ENCODE measurements at places on chromosomes 12 and 14.

- no peak for DNase-seq
Observed at GRCh38 chr12:56034586-56035332, 7.0 kb upstream of the RPS26 start.

GRCh38 chr12:9957834-9958233, 13.4 kb upstream of the CLEC12A start:
- DNase-seq: no peak

- DNase-seq: peak; percentile 89
Observed at GRCh38 chr14:74712499-74713394, at the start of the genes AREL1 and FCF1. AREL1 (minus strand) TSS chr14:74713080; CDS start chr14:74685615, 27,465 bp downstream. FCF1 (plus strand) TSS chr14:74713144; CDS start chr14:74713198, 54 bp downstream.

GRCh38 chr14:75010472-75011093, 7.9 kb downstream of the EIF2B2 start:
- no peak for DNase-seq

GRCh38 chr12:116691636-116692035, 46.2 kb downstream of the SPRING1 start:
- DNase-seq: no peak

DNA sequence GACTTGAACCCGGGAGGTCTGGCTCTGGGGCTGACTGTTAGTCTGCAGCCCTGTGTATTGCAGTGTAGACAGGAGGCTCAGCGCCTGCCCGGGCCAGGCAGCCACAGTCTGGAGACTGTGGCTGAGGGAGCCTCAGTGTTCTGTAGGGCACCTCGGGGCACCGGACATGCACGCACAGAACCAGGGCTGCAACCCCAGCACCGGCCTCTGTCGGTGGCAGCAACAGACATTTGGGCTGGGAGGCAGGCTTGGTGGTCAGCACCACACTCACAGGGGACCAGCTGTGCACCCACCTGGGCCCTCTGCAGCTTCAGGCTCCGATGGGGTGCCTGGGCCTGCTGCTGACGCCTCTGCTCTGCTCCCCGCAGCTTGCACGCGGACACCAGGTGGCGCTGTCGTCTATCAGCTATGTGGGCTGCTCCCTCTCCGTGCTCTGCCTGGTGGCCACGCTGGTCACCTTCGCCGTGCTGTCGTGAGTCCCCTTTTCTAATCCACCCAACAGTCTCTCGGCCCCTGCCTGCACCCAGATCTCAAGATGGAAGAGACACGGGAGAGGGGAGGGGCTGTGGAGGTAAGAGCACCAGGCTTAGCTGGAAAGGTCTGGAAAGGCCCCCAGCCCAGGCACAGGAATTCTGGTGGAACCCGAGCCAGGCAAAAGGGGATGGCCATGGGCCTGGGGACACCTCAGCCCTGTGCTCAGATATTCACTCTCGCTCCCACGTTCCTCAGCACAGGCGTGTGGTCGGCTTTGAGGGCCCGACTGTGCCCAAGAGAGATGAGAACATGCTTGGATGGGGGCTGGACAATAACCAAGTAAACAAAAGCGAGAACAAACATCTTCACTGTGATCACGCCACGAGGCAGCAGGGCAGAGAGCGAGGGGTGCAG, 151.0 kb downstream of the ADGRD1 start:
- DNase-seq: peak; percentile 37

DNA sequence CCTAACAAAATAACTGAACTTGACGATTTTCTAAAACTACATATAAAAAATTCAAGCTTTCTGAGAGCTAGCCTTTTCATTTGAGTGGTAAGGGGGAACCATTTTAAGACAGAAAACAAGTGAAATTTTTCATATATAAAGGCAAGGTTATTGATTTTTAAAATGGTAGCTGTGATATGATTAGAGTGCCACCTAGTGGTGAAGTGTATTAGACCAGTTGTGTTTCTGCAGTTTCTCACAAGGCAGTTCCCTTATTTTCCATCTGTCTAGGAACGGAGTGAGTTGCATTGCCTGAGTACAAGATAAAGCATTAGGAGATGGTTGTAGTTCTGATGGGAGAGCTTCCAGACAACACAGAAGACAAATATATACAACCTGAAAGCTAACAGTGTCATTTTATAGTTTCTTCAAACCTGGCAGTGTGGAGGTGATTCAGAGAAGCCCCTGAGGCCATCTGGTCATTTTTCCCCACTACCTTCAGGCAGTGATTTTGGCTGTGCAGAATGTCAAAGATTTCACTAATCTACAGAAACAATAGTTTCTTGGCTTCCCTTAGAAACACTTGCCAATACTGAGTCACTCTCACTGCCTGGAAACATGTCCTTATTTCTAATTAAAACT, 180.8 kb downstream of the C12orf50 start:
- peak; percentile 39 for DNase-seq

GRCh38 chr12:112029301-112029700, 16.1 kb downstream of the ERP29 start:
- DNase-seq: no peak

DNA sequence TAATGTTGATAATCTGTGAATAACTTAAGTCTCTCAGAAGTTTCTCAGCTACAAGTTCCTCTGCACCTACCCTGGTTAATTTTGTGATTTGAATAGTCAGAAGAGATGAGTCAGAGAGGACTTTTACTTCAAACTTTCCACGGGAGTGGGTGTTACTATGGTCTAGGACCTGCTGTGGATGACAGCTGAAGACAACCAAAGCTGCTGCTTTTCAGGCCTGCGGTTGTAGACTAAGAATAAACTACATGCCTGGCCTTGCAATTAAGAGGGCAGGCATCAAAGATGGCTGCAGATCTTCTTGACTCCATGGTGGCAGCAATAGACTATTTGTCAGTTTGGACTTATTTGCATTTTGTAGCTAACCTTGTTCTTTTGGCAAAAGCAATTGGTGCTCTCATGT, 227.1 kb upstream of the KRR1 start:
- DNase-seq: no peak

DNA sequence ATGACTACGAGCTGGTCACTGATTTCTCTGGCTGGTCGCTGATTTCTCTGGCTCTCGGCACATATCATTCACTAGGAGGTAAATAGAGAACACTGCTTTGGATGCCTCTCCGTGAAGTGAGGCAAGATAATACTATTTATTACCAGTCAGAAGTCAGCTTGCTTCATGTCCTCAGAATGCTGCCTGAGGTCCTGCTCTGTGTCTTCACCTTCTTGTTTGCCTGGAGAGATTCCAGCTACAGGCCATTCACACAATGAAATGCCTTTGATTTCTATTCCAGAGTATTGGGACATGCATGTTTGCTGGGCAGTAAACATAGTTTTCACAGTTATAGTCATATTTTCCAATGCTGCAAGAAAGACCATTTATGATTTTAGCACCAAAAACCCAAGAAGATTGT, 106.7 kb downstream of the AEBP2 start:
- no peak for DNase-seq

DNA sequence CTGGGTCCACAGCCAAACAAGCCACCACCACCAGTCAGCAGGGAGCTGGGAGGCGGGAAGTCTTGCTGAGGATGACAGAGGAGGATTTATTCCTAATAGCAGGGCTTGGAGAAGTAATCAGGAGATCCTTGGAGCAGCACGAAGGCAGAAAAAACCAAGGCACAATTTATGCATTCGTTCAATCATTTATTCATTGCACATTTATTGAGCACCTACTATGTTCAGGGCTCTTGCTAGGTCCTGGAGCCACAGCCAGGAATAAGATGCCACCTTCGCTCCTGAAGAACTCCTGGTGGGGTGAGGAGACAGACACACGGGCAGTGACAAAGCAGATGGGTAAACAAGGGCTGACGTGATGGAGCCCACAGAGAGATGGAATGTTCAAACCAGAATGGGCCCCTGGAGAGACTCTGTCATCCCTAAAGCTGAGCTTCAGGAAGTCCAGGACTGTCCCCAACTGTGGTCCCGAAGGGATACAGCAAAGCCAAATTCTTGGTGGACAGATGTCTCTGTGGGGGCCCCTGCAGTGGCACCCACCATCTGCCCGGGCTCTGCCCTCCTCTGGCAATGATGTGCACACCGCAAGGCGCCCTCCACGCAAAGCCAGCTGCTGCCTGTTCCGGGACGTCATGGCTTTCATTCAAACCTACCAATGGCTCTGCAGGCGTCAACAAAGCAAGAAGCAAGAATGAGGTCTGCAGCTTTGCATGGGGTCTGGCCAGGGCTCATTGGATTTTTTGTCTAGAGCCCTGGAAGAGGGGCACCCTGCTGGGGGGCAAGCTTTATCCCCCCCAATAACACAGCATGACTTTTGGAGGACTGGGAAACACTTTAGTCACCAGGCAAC, 3.0 kb upstream of the TESC start:
- DNase-seq: no peak

DNA sequence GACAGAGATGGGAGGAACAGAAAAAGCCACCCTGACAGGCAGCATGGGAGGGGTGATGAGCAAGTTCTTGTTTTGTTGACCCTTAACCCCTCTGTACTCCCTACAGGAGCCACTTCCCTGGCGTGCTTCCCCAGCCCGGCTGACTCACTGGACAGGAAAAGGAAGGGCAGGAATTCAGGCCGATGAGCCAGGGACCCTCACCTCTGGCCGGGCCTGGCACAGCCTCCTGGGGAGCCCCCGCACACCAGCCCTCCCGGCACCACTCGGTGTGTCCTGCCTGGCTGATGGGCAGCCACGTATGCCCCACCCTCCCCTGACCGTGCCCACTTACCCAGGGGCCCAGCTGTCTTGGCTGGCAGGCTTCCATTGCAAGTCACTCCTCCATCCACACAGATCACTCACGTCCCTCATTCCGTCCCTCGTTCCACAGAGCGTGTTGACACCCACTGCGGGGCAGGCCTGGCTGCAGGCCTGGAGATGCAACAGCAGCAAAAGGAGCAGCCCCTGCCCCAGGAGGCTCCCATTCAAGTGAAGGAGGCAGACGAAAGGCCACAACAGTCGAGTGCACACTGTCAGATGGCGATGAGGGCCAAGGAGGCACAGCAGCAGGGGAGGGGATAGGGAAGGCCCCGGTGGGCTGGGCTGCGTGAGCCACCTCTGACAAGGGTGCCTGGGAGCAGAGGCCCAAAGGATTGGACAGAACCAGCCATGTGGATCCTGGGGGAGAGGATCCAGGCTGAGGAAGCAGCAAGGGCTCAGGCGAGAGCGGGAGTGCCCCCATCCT, 19.7 kb upstream of the CD9 start:
- DNase-seq: no peak

DNA sequence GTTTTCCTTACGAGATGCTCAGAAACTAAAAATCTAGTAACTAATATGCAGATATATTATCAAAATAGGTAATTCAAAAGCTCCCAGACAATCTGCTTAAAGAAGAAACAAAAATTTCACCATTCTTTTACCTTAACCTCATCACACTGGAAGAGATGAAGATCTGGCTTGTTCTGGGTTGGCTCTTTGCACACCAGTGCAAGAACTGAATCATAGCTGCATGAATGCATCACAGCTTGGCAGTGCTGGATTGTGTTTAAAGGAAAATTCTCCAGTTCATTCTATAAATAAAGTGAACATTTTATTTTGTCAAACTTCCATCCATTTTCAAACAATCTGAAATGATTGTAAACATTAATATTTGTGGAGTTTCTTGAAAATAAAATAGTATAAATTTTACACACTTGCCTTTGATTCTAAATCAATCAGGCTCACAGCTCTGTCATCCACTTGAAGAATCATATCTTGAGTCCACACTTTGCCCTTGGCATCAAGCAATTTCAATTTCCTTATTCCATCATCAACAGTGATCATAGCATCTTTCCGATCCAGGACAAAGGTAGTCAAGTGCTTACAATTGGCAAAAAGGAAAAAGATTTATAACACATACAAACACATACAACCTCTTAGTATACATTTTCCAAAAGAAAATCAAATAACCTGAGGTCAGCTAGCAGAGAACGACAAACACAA, 119.8 kb downstream of the EPS8 start:
- DNase-seq: no peak

DNA sequence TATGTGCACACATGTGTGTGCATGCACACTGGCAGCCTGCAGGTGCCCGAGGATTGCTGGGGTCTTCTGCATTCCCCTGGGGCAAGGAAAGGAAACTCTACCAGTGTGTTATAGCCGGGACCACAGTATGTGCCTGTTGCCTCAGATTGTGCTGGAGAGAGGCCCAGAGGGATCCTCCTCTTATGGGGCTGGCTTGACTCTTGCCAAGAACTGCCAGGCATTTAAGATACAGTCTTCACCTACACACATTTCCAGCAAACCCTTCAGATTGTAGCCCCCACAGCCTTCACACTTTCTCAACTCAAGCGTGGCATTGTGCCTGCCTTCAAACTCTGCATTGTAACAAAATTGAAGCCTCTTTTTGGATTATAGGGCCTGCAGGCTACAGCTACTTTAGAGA, 176.7 kb upstream of the DYRK2 start:
- no peak for DNase-seq

DNA sequence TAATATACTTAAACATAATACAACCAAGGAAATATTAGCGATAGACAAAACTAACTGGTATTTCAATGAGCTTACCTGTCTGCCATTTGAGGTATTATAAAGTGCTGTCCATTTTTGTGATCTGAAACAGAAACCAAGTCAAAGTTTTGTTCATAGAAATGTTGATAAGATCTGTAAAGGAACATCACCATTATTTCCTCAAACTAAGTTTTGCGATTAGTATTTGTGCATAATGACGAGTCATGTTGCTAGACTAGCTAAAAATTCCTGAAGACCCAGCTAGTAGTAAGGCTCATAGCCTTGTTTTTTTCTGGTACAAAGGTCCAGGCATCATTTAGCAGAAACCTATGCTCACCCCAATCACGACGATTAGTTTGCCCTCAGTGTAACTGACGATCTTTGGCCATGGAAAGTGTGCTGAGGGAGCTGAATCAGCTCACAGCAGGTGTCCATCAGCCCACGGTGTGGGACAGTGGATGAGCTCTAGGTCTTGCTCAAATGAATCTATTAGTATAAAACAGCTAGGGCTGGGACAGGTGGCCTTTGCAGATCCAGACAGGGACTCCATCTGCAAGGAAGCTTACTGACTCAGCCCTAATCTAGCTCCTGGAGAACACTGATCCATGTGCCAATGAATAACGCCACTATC, 28.7 kb downstream of the GIT2 start:
- no peak for DNase-seq

- DNase-seq: no peak
Observed at GRCh38 chr12:64937452-64937851, 113.0 kb downstream of the TBC1D30 start.

DNA sequence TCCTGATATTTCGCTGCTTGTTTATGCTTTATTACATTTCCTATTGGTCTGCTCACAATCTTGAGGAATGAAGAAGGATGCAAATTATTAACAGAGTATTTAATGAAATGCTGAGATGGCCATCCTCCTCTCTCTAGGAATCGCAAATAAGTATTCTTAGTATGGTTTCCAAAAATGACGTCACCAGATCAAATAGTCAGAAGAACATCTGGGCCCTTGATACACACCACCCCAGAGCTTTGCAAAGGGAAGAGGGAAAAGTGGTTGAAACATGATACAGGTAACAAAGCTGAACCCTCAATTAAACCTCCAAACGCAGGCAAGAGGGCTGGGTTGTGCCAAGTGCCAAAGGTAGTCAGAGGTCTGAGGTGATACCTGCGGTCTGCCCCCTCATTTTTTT, 107.3 kb downstream of the BCL11B start:
- DNase-seq: no peak

GRCh38 chr14:77221241-77221871, 39.8 kb downstream of the TMEM63C start:
- DNase-seq: no peak
